Stimulated activated CD8-positive, alpha-beta memory T cell treated with anti-CD3 and anti-CD28 coated beads, Interleukin-7, amount 100 ng/mL, for 48 hours (primary cell): ENCODE measurements at places on chromosomes 16 and 17.

GRCh38 chr17:49441578-49441977, 26.9 kb upstream of the PHB1 start:
- no peak for DNase-seq

GRCh38 chr17:83148317-83149028, 69.1 kb downstream of the METRNL start:
- no peak for DNase-seq

DNA sequence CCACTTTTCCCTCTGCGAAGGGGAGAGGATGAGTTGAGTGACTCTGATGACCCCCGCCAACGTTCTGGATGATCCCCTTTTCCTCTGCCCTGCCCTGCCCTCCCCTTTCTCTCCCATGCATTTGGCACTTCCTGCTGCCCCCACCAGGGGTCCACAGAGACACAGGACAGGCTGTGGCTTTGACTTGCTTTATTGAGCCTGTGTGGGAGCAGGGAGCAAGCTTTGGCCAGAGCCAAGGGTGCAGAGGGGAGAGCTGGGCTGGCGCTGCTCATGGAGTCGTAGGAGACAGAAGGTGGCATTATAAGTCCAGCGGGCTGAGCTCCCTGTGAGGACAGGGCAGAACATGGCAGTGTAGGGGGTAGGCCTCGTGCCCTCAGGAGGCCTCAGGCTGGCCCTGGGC, 1.6 kb downstream of the PPY start:
- DNase-seq: no peak

GRCh38 chr17:2995886-2996809, 67.3 kb downstream of the OR1D5 start:
- DNase-seq: no peak

- DNase-seq: no peak
Observed at GRCh38 chr17:68591583-68591982, 9.6 kb downstream of the FAM20A start.

GRCh38 chr17:64187093-64187895, 57.4 kb upstream of the ERN1 start:
- no peak for DNase-seq

- no peak for DNase-seq
Observed at GRCh38 chr16:85948138-85948509, 49.2 kb downstream of the IRF8 start.

- no peak for DNase-seq
Observed at GRCh38 chr17:75762513-75763268, 2.3 kb downstream of the GALK1 start.

- no peak for DNase-seq
Observed at GRCh38 chr17:40936976-40937375, 470 bp downstream of the KRT23 start.

- no peak for DNase-seq
Observed at GRCh38 chr17:49482144-49482817, 12.8 kb upstream of the NGFR start.

GRCh38 chr17:70070305-70071027, 4.6 kb upstream of the KCNJ16 start:
- DNase-seq: no peak

- DNase-seq: no peak
Observed at GRCh38 chr16:54405478-54405877, 118.9 kb upstream of the IRX3 start.

DNA sequence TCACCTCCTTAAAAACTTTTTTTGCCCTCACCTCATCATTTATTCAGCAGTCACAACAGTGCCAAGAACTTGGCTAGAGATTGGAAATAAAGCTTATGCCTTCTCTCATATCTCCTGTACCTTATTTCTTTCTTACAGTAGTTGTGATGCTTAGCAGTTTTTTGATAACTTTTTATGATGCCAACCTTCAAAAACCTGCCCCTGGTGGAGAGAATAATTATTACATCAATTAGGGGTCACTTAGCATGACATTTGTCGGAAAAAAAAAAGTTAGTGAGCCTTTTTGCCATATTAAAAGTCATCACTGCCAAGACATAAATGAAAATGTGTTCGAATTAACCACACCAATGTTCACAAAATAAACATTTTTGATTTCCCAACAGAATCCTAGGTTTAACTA, 296.6 kb downstream of the WWOX start:
- no peak for DNase-seq

- no peak for DNase-seq
Observed at GRCh38 chr16:65099607-65100006, 22.3 kb downstream of the CDH11 start.

GRCh38 chr17:19006698-19007097, 2.1 kb upstream of the FAM83G start:
- DNase-seq: no peak

GRCh38 chr16:74053312-74053711, 243.3 kb upstream of the PSMD7 start:
- DNase-seq: no peak

- DNase-seq: no peak
Observed at GRCh38 chr16:57532266-57532625, 4.1 kb downstream of the CCDC102A start.

DNA sequence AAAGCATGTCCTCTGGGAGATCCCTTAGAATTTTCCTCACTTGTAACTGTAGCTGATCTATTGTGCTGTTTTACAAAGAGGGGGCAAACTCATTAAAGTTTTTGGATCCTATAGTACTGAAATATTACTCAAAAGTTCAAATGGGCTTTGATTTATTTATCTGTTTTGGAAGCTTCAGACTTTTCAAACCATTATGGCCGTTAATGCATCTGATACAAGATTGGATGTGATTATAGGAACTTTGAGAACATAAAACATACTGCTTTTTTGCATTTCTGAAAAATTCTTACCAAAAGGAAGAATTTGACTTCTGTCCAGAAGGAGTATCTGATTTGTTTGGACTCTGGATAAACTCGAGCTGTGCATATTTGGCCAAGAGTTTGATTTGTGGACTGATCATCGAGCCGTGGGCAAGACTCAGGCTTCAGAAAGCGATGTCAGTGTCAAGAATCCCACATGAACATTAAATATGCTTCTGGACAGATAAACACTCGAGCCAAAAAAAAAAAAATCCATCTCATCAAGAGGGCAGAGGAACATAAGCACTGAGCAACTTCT, 8.2 kb upstream of the MARCHF10 start:
- DNase-seq: no peak

- no peak for DNase-seq
Observed at GRCh38 chr16:35221482-35222185, 1762.2 kb downstream of the TP53TG3F start.

GRCh38 chr16:56245197-56245596, 53.9 kb downstream of the GNAO1 start:
- DNase-seq: no peak

GRCh38 chr17:57732062-57732461, 13.0 kb downstream of the CCDC182 start:
- no peak for DNase-seq

DNA sequence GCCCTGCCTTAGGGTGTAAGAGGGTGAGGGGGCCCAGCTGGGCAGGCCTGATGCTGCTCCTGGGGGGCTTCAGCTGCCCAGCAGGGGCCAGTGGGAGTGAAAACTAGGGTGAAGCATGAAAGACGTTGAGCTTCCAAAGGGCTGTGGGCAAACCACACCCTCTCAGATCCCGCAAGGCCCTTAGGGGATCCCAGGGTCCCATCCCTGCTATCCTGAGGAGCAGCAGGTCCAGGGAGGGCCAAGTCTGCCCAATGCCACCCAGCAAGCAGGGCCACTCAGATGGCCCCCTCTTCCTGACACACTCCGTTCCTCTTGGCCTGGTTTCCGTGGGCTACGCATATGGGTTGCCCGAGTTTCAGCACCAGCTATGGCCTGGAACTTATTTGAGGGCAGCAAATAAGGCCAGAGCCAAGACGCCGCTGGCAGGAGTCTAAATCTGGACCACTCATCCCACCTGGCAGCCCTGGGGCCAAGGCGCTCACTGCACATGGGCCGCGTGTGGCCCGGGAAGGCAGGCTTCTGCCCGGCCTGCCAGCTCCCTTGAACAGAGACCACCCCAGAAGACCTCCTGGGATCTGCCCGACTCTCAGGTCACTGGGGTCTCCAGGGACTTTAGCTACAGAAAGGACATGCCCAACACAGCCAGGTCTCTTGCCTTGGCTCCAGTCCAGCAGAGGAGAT, 4.2 kb downstream of the ATP2A3 start:
- no peak for DNase-seq

DNA sequence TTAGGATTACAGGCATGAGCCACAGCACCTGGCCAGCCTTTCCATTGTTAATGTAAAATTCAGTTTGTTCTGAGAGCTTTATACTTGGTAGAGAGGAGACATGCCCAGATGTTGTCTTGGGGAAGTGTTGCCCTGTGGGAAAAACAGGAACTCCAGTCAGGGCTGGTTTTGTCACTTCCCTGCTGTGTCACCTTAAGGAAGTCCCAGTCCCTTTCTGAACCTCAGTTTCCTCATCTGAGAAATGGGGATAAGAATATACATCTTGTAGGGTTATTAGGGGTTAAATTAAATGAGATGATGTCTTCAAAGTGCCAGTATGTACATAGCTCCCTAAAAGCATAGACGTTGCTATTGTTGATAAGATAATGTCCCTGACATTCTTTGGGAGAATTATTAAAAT, 25.3 kb downstream of the CLEC16A start:
- DNase-seq: no peak

GRCh38 chr17:7383742-7384488, 3.0 kb downstream of the TNK1 start:
- peak; percentile 54 for DNase-seq

DNA sequence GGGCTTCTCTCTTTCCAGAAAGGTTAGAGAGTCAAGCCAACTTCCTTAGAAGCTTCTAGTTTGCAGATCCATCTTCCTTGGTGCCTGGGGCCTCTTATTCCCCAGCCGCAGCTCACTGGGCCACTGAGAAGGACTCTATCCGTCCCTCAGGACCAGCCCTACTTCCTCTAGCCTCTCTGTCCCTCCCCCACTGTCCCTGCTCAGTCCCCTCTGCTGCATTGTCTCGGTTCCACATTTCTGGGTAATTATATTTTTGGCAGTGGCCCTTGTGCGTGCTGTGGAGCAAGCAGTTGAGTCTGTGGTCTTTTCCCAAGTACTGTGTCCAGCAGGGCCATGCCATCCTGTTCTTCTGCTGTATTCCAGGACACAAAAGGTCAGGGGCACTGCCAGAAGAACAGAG, 17.8 kb downstream of the IRX3 start:
- DNase-seq: no peak

DNA sequence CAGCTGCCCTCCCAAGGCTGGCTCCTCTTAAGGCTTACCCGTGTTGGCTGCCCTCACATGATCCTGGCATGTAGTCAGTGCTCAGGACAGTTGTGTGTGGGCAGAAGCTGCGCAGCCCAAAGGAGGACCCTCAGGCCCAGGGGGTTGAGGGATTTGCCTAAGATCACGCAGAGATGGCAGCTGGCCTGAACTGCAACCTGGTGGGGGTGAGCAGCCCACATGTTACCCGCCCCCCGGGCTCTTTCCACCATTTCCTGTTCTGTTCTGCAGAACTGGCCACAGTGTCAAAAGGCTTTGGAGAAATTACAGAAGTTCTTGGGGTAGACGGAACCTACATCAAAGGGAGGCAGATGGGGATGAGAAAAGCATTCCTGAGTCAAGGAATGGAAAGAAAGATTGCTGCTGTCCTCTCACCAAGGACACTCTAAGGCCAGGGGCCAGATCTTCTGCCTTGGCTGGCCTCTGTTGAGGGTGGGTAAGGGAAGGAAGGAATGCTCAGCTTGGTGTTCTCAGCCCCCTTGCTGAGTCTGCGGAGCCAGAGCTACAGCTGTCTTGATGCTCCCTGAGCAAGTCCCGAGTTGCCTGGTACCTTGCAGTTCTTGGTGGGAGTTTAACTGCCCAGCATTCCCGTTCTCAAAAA, 53.0 kb downstream of the EPN2 start:
- no peak for DNase-seq

- peak; percentile 12 for DNase-seq
Observed at GRCh38 chr16:69311533-69312387, 610 bp downstream of the VPS4A start.

- no peak for DNase-seq
Observed at GRCh38 chr17:2250140-2251095, 53.2 kb downstream of the SMG6 start.

DNA sequence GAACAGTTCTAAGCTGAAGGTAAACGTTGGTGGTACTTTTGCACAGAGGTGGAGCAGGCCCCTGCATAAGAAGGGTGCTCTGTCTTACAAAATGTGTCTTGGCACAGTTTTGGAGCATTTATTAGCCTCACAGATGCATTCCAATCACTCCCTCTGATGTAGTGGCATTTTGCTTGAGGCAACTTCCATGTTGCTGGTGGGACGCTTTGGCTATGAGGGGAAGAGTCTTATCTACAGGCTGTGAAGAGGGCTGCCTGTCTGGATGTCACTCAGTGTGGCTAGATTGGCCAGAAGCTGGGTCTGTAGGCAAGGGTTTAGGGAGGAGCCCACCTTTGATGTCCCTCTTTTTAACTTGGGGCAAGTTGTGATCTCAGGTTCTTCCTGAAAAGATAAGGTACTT, 2.6 kb upstream of the RARA start:
- no peak for DNase-seq

DNA sequence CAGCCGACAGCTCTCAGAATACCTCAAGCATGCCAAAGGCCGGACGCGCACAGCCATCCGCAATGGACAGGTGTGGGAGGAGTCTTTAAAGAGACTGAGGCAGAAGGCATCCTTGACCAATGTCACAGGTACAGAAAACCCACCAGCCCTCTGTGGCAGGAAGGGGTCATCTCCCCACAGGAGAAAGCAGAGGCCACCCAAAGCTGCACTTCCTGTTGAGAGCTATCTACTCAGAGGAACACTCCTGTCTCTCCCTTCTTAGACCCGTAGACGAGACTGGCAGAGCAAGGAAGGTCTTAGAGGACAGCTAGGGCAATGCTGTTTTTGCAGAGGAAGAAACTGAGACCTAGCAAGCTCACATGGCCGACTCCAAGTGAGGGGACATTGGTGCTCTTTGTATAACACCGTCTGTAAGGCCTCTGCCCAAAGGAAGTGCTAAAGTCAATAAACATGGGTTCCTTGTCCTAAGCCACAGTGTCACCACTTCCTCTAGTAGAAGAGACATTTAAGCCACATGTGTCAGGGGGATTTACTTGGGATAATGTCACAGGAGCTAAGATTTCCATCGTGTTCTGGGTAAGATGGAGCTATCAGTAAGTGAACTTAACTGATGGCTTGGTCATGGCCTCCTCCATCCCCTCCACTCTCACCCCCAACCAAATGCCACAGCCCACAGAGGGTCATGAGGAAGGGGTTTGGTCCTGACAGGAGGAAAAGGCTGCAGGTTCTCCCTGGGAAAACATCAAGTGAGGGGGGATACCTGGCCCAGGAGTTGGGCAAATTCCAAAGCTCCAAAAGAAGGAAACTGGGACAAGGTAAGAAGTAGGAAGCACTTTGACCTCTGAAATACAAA, 9.4 kb downstream of the LPO start:
- DNase-seq: no peak

DNA sequence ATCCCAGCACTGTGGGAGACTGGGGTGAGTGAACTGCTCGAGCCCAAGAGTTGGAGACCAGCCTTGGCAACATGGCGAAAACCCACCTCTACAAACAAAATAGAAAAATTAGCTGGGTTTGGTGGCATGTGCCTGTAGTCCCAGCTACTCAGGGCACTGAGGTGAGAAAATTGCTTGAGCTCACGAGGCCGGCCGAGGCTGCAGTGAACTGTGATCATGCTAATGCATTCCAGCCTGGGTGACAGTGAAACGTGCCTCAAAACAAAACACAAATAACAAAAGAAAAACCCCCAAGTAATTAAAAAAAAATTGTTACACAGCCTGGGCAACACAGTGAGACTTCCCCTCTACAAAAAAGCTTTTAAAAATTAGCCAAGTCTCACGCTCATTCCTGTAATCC, 5.0 kb downstream of the CCDC47 start:
- no peak for DNase-seq
